Stimulated activated CD4-positive, alpha-beta T cell treated with anti-CD3 and anti-CD28 coated beads, Interleukin-1b, Interleukin-23, amount 100 ng/mL, for 4 hours (primary cell): ENCODE measurements at places on chromosomes 11 and 22.

DNA sequence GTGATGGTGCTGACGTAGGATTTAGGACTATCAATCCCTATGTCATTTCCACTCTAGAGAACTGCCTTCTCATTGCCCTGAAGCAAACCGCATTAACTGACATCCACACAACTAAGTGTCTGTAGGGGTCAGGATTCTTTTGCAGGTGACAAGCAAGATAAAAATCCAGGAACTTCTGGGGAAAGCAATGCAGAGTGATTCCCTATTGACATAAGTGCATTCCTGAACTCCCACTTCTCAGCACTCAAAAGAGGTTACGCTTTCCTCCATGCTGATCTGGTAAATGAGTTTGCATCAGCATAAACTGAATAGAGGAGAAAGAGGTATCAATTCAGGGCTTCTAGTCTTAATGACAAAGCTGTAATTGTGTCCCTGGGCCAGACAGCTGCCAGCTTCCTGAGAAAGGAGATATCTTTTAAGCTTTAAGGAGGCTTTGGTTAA lies 224.6 kb upstream of the ISX start:
- no peak for DNase-seq

GRCh38 chr11:42536611-42537360 lies 775.0 kb upstream of the API5 start:
- no peak for DNase-seq

DNA sequence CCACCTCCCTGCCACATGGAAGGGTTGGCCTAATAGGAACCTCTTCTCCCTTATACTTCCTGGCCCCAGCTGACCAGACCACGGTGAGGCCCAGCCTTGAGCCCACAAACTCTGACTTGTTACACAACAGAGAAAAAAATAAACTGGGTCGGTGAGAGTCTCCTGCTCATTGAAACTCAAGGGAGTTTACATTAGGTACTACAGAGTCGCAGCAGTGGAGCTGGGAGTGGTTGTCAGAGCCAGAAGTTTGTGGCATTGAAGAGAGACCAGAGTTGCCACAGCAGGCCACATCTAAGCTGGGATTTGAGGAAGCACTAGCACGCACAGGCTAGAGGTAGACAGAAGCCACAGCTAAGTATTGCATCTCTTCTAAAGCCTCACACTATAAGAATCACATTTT lies 296.2 kb downstream of the DDX10 start:
- DNase-seq: no peak

DNA sequence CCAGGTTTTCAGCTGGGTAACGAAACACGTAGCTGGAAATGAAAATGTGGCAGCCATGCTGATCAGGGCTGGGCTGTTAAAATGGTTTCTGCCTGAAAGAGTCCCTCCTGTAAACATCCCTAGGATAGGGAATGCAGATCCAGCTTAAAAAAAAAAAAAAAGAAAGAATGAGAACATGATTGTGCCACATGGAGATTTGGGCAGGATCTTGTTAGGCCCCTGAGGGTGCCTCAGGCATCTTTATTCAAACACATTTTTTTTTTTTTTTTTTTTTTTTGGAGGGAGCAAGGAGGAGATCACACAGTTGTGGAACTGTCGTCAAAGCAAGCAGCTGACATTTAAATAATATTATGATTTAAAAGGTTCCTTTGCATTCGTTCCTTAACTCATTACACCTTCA lies 900.3 kb downstream of the OPCML start:
- no peak for DNase-seq

DNA sequence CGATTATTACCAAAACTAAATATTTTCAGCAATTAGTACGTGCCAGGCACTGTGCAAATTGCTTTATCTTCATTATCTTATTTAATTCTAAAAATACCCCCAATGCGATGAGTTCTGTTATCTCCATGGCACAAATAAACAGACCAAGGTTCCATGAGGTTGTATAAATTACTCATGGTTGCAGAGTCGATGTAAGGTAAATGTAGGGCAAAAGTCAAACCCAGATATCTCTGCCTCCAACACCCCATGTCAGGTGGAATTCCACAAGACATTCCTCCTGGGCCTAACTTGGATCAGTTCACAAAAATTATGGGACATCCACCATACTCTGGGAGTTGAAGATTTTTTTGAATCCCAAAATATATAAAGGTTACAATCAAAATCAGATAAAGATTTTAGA lies 43.7 kb downstream of the ISX start:
- DNase-seq: no peak

- no peak for DNase-seq
These were observed 619.8 kb downstream of the JRKL start for GRCh38 chr11:97009613-97010012.

- no peak for DNase-seq
These were observed 20.6 kb downstream of the BCO2 start for GRCh38 chr11:112195951-112196351.

DNA sequence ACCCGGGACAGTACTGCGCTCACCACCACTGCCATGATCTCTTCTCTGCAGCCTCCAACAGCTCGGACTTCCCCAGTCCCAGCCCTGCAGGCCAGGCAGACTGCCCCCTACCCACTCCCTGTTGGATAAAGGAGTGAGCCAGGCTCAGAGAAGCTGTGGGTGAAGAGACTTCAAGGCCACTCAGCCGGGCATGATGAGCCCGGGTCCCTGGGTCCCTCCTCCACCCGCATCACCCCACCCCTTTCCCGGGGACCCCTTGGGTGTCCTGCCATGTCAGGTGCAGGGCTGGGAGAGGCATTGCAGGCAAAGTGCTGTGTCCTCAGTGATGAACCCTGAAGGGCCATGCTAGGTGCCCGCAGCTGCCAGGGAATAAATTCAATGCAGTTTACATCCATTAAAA lies 14.5 kb downstream of the LSP1 start:
- no peak for DNase-seq

DNA sequence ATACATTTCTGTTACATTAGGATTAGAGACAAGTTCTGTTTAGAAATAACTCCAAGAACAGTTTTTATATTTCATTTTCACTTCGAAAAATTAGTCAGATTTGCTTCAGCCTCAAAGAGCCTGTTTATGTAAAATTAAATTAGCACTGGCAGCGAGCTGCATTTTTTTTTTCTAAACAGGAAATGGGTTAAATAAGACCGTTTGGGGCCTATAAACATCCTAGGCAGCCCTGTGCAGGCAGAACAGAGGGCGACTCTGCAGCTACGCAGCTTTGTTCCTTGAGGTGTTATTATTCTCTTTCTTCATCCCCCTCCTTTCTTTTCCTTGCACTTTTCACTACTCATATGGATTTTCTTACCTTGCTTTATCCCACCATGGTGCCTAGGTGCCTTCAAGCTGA lies 48.7 kb downstream of the CWC15 start:
- no peak for DNase-seq

GRCh38 chr11:103111400-103111799 lies 2.2 kb downstream of the DYNC2H1 start:
- DNase-seq: no peak

- no peak for DNase-seq
These were observed 1.1 kb upstream of the LRRC75B start for GRCh38 chr22:24593836-24594568.

GRCh38 chr22:20550851-20551744 lies 43.7 kb downstream of the MED15 start:
- peak; percentile 34 for DNase-seq

DNA sequence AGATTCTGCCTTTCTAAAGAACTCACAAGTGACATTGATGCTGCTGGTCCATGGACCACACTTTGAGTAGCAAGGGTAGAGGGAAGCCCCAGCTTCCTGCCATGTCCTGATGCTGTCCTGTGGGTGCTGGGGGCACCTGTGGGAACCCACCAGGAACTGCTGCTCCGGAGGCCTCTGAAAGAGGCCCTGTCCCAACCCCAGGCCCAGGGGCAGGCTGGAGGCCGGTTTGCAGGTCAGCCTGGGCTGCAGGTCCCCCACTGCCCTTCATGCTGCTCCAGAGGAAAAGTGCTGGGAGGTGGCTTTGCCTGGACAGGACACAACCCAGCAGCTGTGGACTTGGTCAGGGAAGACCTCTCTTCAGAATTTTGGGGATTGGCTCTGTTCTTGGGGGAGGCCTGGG lies 44.8 kb upstream of the SLC22A12 start:
- no peak for DNase-seq

GRCh38 chr22:17827466-17827865 lies 53.2 kb upstream of the BID start:
- no peak for DNase-seq

DNA sequence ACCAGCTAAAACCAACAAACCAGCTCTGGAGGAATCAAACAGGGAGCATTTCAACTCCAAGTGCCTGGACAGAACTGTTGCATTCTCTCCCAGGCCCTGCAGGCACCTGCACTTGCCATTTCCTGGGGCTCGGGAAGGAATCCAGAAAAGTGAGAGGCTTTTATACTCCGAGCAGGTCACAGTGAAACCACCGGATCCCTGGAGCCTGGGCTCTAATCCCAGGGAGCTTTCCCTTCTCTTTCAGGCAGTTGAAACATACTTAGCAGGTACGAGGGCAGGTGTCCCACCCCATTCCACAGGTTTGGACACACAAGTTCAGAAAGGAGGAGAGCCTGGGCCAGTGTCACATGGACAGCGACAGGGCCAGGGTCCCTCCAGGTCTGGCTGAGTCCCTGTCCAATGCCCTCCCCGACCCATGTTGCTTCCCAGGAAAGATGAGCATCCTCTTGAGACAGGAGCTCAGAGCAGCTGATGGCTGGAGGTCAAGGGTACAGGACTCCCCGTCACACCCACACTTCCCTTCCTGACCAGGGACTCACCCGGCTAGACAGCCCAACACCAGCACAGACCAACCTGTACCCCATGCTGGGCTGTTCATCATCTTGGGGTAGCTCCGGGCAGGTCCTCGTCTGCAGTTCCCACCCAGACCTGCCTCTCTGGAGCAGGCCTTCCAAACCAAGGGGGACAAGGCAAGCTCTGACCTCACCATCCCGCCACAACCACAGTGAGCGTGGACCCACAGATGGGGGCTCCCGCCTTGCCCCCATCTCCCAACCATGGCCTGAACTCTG lies 49.9 kb upstream of the CD5 start:
- DNase-seq: no peak

DNA sequence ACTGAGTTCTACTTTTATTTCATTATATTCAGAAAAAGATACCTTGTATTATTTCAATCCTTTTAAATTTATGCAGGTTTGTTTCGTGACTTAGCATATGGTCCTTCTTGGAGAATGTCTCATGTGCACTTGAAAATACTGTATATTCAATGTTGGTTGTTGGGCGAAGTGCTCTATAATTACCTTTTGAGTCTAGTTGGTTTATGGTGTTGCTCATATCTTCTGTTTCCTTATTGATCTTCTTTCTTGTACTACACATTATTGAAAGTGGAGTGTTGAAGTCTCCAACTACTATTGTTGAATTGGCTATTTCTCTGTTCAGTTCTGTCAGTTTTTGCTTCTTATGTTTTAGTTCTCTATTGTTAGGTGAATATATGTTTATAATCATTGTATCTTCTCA lies 90.4 kb downstream of the KCNQ1OT1 start:
- DNase-seq: no peak

DNA sequence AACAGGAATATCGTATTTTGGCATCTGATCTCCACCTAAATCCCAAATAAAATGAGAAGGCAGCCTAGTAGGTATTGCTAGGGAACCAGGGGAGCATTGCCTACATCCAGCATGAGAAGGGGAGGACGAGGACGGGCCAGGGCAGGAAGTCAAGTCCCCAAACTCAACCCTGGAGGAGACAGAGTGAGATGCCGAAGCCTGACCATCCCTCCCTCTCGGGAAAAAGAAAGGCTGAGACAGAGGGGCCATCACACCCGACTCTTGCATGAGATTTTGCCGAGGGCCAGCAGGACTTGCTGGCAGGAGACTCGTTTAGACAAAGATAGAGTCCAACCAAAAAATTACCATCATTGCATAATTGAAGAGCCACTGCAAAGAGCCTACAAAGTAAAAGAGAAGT lies 50.2 kb upstream of the SPATA19 start:
- no peak for DNase-seq

- DNase-seq: no peak
These were observed 711.2 kb upstream of the KIRREL3 start for GRCh38 chr11:127711748-127712147.

- DNase-seq: no peak
These were observed 5.0 kb downstream of the SIGIRR start for GRCh38 chr11:409600-410483.

DNA sequence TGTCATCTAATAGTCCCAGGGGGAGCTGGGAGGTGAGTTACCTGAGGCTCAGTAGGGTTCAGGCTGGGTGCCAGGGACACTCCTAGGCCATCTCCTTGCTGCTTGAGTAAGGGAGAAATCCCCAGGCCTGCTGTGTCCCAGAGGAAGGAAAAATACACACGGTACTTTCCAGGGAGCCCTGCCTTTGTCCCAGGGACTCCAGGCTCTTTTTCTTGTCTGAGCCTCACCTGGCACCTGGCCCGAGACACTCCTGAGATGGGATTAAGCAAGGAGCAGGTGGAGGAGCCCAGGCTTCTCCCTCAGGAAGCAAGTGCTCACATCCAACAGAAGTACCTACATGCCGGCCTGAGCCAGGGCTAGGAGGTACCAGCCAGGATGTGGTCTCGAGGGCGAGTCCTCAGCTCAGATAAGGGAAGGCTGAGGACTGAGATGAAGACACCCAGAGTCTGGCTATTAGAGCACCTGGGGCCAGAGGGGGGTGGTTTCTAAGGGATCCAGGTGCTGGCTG lies 899 bp upstream of the KLHDC7B start:
- DNase-seq: no peak

DNA sequence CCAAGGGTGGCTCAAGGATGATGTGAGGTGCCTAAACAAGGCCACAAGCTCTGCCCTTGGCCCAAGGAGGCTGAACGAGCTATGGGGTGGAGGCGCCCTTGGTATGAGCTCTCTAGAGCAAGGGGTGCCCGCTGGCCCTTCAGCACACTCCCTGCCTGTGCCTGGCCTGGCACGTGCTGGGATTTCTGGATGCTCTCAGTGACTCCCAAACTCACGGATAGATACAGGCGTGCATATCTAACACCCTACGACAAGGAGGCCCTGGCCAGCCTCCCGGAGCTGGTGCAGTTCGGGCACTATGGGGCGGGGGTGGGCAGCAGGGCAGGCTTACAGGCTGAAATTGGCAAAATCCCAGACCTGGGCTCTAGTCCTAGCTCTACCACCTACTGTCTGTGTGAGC lies 30.6 kb downstream of the SCUBE1 start:
- no peak for DNase-seq

DNA sequence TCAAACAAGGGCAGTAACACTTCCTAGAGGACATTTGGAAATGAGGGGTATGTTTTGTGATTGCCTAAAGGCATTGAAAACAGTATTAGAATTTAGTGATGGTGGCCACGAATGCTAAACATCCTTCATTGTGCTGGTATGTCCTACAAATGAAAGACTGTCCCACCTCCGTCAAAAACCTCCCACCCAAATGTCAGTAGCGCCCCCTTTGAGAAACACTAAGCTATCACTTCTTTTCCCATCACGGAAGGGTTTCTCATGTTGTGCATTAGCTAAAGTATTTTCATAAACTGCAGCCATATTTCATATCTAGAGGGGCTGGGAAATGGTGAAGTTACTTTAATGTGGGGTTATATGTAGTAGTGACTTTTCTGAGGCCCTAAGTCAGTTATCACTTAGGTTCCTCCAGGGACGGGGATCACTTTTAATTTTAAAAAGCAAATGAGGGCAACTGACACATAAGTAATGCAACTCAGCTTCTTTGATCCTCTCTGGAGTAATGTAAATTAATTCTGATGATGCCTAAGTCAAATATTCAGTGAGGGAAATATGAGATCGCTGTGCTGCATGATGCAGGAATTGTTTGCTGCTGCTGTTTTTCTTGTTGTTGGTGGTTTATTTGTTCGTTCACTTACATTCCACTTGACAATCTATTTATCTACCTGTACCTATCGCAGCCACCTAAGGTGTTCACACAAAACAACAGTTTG lies 1403.4 kb upstream of the TENM4 start:
- no peak for DNase-seq

- DNase-seq: no peak
These were observed 871 bp upstream of the SEZ6L start for GRCh38 chr22:26168330-26168851.

GRCh38 chr11:90699791-90700400 lies 477.0 kb upstream of the CHORDC1 start:
- DNase-seq: no peak
